ENCODE measurements at places on chromosomes 11 and 22.
A peak's percentile ranks its signal among the peaks of the same experiment; 100 is the strongest.

DNA sequence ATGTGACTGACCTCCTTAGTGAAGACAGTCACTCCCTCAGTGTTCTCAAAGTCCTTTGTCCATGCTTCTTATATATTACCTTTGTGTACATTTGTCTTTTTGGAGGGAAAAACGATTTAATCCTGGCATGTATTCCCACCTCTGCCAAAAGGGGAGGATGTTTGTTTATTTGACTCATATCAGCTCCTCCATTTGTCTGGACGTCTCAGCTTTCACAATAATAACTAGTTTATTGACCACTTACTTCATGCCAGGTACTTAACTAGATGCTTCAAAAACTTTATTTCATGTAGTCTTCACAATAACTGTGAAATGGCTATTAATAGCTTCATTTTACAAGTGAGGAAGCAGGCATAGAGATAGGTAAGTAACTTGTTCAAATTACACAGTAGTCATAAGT is 5.3 kb downstream of the TBCEL start:
- DNase-seq, result no peak

- DNase-seq, result no peak
Measured at GRCh38 chr11:19060629-19061028, at the start of gene MRGPRX2. TSS of gene MRGPRX2 (minus strand) at chr11:19060717. CDS start at chr11:19056402, 4,315 bp downstream.

- DNase-seq, result no peak
Measured at GRCh38 chr11:124893781-124894401, 3.8 kb downstream of the ROBO4 start.

GRCh38 chr11:102577182-102577581 is 46.6 kb upstream of the MMP7 start:
- DNase-seq, result peak; percentile 19

DNA sequence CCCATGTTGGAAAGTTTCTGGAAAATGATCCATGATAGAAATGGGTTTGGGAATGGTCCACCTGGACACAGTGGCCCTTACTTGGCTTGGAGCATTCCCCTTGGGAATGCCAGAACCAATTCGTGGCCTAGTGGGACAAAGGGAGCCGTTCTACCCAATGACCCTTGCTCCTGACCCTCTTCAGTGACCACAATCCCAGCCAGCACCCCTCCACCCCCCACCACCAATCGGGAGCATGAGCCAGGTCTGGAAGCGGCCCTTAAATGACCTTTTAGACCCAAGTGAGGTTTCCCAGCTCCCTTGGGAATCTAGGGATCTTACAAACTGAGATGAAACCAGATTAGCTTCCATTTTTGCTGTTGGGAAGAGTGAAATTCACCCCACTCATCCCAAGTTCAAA is 51.3 kb upstream of the CDON start:
- DNase-seq, result no peak

DNA sequence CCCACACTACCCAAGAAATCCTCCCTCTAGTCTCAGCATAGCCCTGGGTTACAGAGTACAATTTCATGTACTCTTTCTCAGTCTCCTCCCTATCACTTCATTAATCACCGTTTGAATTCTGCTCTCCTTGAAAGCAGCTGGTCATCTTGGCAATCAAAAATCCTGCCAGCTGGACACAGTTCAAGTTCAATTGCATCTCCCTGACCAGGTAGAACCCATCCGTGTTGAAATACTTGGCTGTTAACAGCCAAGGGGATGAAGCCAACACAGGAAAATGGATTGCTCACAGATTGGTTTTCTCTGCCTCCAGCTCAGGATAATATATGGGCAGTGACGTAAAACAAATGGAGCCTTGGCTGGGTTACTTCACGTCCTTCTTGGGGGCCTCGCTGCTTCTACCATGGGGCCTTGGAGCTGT is 55.1 kb upstream of the GRK3 start:
- DNase-seq, result peak; percentile 63

GRCh38 chr11:58641341-58641740 is 18.9 kb downstream of the CNTF start:
- DNase-seq, result no peak

DNA sequence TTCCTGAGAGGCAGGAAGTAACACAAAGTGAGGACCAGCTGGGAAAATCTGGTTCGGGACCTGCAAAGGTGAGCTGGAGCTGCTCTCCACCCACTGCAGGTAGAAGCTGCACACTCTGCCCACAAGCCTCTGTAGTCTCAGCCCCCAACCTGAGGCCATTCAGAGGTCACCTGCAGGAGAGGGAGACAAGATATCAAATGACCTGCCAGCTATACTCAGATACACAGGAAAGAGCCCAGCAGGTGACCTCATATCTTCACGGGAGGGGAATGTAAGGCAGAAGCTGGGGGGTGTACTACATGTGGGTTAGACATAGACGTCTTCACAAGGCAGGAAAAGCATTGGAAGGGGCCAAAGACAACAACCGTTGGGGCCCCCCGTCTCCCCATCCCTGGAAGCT is 86.1 kb downstream of the APIP start:
- DNase-seq, result no peak

GRCh38 chr22:37906364-37907008 is 389 bp downstream of the MICALL1 start:
- no peak for DNase-seq

DNA sequence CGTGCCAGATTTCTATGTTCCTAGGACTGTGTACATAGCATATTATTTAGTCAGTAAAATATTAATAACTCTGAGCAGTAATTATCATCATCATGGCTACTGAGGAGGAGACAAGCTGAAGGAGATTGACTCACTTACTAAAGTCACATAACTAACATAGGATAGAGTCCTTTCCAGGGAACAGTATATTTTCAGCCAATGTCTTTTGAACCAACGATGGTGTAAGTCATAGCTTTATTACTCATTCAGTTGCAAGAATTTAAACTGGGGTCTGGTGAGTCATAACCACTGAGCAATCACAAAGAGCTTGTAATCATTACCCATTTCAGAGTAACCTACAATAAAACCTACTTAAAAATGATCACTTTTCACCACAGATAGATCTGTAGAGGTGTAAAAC is 1564.8 kb upstream of the TENM4 start:
- peak; percentile 92 for DNase-seq

- DNase-seq, result no peak
Measured at GRCh38 chr11:34999453-34999852, 83.0 kb downstream of the PDHX start.

- peak; percentile 93 for DNase-seq
Measured at GRCh38 chr22:23893945-23894709, at the start of gene MIF. TSS of gene MIF (plus strand) at chr22:23894383. CDS start at chr22:23894475, 92 bp downstream.

DNA sequence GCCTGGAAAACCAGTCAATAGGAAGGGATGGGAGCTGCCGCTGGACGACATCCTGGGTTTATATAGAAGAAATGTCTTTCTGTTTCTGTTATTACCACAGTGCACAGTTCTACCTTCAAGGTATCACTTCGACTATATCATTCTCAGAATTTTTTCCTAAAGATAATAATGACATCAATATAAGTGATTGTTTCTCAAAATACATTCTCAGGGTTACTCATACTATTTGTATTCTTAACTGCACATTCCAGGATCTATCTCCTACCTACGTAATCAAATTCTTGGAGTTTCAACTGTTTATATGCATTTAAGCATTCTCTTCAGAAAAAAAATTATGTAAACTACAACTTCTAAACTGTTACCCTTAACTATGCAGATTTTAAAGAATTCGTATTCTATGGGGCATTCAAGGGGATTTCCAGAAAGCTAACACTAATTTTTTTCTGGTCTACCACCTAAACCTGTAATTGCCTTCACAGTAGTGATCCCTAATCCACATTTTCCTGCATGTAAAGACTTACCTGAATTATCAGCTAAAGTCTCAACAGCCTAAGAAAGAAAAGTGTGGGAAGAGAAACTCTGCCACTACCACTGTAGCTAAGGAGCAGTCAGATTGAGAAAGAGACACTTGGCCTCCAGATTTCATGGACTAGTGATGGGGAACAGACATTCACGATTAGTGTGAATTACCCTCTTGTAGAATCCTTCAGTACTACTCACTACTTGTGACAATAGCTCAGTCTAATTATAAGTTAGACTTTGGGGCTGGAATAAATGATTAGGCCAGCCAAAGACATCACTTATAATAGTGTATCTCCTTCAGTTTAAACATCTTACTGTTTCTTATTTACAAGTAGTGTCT is at the start of gene OR51B5:
Gene OR51B5 (minus strand): TSS at position 51 of the 862 bp plus-strand sequence. CDS start 0 bp downstream, at position 51.
- no peak for DNase-seq

DNA sequence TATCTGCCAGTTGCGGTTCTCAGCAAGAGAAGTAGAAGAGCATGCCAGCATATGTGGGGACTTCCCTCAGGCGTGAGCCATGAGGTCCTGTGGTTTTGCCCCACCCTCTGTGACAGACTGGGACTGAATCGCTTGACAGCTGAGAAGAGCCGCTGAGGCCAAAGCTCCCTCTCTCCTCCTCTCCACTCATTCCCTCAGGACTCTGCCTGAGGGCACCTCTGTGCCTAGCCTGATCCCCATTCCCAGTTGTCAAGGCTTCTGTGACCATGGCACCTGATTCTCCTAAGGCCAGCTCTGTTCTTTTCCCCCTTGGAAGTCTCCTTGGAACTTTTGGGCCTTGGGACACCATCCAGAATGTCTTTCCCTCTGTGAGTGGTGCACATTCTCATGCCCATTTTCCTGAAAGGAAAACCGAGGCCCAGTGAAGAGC is 27.0 kb downstream of the ART5 start:
- DNase-seq, result no peak

- no peak for DNase-seq
Measured at GRCh38 chr22:37953062-37953436, 352 bp downstream of the C22orf23 start.
